ENCODE measurements at places on chromosomes 6 and 20. TPM values are rescaled to one million over a fixed set of nuclear protein-coding genes. Genes with fewer than 3 reads are reported as not detected.

PTCHD4 gene
- 1.2 TPM for total RNA-seq

GPR63 gene
- 1.8 TPM for total RNA-seq

GJA10 gene
- not detected for total RNA-seq

GSTA2 gene
- not detected for total RNA-seq
